Muscle of arm (tissue), 14 donors: ENCODE measurements at places on chromosomes 1 and 21. TPM values are rescaled to one million over a fixed set of nuclear protein-coding genes. Genes with fewer than 3 reads are reported as not detected.

The COL9A2 gene
- 5.3 TPM for polyA plus RNA-seq

The DCST1 gene
- 0.23 TPM for polyA plus RNA-seq

The MARCKSL1 gene
- polyA plus RNA-seq, result 125 TPM

The RPE65 gene
- polyA plus RNA-seq, result not detected

The KLHDC9 gene
- 0.32 TPM for polyA plus RNA-seq

The GORAB gene
- polyA plus RNA-seq, result 20.9 TPM

The TDRD10 gene
- polyA plus RNA-seq, result 2.6 TPM

The TRIM58 gene
- 3.1 TPM for polyA plus RNA-seq

The PLPPR5 gene
- 1.4 TPM for polyA plus RNA-seq

The ANKRD65 gene
- polyA plus RNA-seq, result 12.9 TPM

The EDN2 gene
- 0.55 TPM for polyA plus RNA-seq

The NPHS2 gene
- not detected for polyA plus RNA-seq

The LCK gene
- polyA plus RNA-seq, result 4.2 TPM

The MAP1LC3C gene
- not detected for polyA plus RNA-seq

DNA sequence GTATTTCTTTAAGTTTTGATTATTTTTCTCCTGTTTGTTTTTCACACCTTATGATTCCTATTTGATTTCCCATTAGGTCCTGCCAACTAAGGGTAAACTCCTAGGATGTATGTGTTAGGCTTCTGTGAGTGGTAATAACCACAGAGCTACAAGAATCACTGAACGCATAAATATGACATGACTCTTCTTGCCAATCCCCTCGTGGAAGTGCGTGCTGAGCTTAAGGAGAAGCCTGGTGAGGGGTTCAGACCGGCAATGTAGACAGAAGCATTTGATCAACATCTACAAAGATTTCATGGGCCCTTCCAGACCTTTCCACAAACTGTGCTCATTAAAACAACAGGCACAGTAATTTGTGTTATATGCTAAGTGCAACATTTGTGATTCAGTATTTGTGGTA, 273.8 kb upstream of the SNX7 start:
- DNase-seq, result no peak

DNA sequence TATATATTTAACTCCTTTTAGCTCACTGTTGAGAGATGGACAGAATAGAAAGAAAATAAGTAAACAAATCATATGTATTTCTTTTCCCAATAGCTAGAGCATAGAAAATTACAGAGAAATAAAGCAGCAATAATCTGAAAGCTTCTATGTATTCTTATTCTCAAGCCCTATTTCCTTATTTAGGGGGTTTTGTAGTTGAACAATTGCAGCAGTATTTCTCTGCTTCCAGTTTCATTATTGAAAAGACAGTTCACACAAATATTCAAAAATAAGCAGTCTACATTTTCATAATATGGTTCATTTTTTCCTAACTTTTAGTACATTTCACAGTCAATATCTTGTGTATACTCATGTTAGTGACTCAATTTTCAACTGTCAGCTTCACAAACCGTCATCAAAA, 638.2 kb downstream of the MRPL39 start:
- DNase-seq, result no peak

- DNase-seq, result no peak
Measured at GRCh38 chr1:11855430-11855829, 3.3 kb downstream of the NPPB start.

DNA sequence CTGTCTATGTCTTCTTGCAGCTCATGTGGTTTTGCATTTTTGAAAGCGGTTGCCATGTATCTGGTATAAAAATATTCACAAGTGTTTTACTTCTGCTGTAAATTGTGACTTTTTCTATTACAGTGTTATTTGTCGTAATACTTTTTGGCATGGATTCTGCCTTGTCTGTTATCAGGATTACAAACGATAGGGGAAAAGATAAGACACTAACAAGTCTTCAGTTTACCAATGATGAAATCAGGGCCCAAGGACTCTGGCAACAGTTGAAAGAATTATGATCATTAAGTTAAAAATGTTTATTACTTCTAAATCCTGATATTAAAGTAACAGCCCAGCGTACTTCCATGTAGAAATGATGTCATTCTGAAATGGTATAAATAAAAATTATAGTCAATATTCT, 298.8 kb downstream of the KIF26B start:
- no peak for DNase-seq

DNA sequence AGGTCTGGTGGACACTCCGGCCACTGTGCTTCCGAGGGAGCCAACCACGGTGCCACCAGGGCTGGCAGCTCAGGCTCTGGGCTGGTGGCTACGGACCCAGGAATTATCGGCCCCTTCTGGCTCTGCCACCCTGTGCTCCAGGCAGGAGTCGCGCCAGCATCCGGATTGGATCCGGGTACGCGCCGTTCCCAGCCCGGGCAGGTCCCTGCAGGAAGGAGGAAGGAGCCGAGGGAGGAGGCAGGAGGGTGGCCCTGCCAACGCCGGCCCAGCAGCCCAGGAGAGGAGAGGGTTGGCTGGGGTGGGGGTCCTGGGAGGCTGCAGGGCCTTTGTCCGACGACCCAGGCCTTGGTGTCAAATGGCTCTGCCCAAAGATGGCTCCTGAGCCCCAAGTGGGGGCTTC, 160.5 kb downstream of the CASZ1 start:
- DNase-seq, result no peak

DNA sequence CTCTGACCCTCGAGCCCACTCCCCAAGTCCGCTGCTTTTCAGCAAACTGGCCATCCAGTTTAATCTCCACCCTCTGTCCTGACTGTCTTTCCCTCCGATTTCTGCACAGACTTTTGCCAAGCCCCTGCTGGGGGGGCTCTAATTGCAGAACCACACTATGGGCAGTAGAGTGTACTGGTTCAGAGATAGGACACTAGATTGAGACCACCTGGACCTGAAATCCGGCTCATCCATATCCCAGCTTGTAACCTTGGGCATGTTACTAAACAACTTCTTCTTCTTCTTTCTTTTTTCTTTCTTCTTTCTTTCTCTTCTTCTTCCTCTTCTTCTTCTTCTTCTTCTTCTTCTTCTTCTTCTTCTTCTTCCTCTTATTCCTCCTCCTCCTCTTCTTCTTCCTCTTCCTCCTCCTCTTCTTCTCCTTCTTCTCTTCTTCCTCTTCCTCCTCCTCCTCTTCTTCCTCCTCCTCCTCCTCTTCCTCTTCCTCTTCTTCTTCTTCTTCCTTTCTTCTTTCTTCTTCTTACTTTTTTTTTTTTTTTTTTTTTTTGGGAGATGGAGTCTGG, 7.7 kb downstream of the LRRC71 start:
- no peak for DNase-seq

- DNase-seq, result no peak
Measured at GRCh38 chr1:41313661-41314131, 47.5 kb upstream of the FOXO6 start.

DNA sequence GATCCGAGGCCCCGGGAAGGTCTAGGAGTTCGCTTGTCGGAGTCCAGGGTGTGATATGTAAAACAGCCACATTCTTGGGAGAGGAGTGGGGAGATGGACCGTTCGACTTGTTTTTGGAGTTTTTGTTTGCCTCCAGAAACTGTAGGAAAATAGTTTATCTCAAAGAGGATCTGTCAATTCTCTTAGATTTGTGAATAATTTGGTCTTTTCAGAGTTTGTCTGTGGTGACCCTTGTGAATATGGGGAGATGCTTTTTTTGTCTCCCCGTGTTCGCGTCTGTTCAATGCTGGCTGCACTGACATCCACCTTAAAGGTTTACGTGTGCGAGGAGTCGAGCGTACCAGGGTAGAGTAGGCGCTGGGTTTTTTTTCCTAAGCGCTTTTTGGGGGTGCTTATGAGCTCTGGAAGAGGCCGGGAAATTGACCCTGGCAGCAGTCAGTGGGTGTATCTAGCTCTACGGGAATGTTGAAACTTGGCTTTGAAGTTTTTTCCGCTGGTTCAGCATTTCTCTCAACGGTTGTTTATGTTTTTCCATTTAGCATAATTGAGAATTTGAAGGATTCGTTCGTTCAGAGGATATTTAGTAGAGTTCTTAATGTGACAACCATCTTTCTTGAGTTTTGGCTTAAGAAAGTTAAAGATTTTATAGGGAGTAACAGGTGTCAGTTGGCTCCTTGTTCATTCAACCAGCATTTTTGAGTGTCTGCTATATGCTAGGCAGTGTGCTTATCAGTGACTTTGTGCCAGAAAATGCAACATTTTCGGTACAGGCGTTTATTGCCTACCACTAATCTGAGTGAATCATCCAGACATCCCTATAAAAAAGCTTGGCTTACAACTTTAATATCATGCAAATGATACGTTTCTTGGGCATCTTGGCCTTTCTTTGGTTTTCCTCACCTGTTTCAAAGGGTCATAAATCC, 1.2 kb downstream of the SZRD1 start:
- peak; percentile 42 for DNase-seq

GRCh38 chr1:206544562-206545257, 37.4 kb downstream of the RASSF5 start:
- DNase-seq, result peak; percentile 66

DNA sequence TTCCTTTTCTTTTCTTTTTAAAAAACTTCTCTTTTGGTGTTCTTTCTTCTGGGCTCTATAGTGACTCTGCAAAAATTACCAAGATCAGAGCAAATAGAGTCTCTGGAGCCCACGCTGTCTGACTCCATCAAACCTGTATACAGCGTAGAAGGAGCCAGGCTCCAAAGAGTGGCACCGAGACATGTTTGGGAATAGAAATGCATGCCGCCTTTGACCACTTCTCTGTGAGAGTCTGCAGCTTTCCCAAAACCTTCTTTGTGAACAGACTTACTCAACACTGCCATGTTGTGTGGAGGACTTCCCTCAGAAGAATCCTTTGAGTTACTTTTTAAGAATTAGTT, 55.3 kb downstream of the GORAB start:
- DNase-seq, result no peak

- DNase-seq, result peak; percentile 85
Measured at GRCh38 chr1:30911059-30911954, 2.7 kb upstream of the SDC3 start.

DNA sequence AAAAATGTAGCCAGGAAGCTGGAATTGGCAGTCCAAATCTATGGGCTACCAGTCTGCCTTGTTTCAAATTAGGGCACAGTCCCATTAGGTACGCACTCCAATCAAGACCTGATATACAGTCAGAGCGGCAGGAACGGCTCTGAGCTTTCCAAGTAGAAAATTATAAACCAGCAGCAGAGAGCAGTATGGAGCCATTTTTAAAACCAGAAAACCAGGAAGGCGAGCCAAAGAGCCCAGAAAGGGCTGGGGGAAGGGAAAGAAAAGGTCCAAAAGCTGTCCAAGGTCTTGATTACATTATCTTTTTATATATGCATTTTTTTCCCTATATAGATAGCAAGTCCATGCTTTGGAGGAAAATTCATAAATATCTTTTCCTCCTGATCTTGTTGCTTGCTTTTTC, 719.0 kb downstream of the RWDD3 start:
- peak; percentile 19 for DNase-seq

GRCh38 chr1:117231312-117231711, 20.6 kb upstream of the VTCN1 start:
- no peak for DNase-seq

- DNase-seq, result no peak
Measured at GRCh38 chr1:94676686-94677085, 135.1 kb upstream of the F3 start.
